ENCODE measurements at places on chromosomes 2 and 18.

- DNase-seq, result no peak
Observed at GRCh38 chr2:141027221-141027620, 1103.6 kb downstream of the LRP1B start.

- DNase-seq, result no peak
Observed at GRCh38 chr2:88053934-88054781, 1.4 kb downstream of the KRCC1 start.

GRCh38 chr2:108630567-108631405 is 88.5 kb upstream of the RANBP2 start:
- DNase-seq, result no peak

- DNase-seq, result no peak
Observed at GRCh38 chr18:11336241-11336640, 186.9 kb upstream of the PIEZO2 start.

DNA sequence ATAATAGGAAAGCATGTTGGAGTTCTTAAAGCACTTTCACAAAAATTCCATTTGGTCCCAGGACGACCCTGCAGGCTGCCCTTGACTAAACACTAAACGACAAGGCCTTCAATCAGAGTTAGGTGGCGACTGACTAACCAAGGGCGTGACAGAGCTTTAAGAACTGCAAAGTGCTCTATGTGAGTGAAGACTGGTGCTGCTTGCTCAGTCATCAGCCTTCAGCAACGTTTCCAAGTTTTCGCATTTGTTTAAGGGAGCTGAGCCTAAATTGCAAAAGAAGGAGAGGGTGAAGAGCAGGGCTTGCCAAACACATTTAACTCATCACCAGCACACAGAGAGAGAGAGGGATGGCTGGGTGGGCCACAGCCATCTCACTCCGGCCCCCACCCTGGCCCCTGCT is 204.7 kb upstream of the PID1 start:
- DNase-seq, result no peak

DNA sequence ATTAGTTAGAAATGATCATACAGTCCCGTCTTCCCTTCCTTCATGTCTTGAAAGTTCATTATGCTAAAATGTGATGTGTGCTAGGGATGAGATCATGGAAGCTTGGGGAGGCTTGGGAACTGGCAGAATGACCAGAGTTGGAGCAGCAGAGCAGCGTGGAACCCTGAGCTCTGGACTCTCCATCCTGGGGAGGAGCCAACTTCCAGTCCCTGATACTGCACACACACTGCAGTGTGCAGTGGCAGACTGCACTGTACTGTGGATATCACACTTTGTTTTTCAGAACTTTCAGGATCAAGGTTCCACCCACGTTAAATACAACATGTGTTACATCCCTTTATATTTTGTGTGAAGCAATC is 27.3 kb upstream of the GREB1 start:
- DNase-seq, result no peak

All from transverse colon (tissue), 4 donors.